ENCODE measurements at places on chromosomes 3 and 15. TPM values are rescaled to one million over a fixed set of nuclear protein-coding genes. Genes with fewer than 3 reads are reported as not detected.

Gene SORD
- polyA plus RNA-seq = 45.8 TPM

Gene ILDR1
- polyA plus RNA-seq = 8.3 TPM

- DNase-seq = no peak
Observed at GRCh38 chr3:141452773-141453172, 34.1 kb upstream of the RASA2 start.

GRCh38 chr3:178514401-178514800 is 21.8 kb upstream of the KCNMB2 start:
- DNase-seq = no peak

DNA sequence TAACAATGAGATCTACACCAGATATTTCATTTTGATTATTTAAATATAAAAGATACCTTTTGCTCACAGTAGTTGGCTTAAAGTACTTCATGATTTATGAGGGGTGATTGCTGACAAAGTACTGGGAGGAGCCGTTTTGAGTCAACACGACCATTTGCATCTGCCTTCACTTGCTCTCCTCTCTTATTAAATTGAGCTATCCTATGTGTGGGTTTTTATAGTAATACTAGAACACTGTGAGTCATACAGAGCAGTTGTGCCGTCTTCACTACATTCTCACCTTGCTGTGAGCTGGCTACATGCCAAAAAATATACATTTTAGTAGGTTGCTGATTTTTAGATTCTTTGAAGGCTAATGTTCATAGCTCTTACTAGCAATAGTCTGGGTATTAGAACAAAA is 161.2 kb downstream of the ALCAM start:
- no peak for DNase-seq

GRCh38 chr3:179265092-179265491 is 14.2 kb upstream of the KCNMB3 start:
- DNase-seq = no peak

GRCh38 chr3:64764386-64764929 is 76.7 kb upstream of the ADAMTS9 start:
- no peak for DNase-seq

DNA sequence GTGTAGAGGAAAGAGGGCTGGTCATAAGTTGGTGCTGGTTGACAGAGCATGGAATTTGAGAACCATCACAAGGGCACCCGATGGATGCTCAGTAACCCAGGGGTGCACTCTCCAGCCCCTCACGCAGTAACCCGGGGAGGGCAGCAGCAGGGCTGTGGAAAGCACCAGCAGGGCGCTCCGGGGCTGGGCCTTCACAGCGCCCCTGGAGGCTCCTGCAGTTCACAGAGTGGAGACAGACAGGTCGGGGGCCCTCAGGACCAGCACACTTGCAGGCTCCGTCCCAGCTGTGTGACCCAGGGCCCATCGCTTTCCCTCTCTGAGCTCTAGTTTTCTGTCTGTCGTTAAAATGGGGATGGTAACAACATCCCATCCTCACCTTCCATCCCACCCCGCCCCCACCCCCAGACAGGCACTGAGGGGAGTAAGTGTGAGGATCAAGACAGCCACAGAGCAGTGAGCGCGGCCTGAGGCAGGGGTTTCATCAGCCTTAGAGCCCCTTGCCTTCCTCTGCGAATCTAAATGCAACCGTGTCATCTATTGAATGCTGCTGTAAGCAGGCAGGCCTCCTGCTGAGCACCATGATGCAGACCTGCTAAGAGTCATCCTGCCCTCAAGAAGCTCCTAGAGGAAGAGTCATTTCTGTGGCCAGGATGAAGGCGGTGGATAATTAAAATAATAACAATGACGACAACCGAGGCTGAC is 90.2 kb upstream of the LINGO1 start:
- no peak for DNase-seq

DNA sequence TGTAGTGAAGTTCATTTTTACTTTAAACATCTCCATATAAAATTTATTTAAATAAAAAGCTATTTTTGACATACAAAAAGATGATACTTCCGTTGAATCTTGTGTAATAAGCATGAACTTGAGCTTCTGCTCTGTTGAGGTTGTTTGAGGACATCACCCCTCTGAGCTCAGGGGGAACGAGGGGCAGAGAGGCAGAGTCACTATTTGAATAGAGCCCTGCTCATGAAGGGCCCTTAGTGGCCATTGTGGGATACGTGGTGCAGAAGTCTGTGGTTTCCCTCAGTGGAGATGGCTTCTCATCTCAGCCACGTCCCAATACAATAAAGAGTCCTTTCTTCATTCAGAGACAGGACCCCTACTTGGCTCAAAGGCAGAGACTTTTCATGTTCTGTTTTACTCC is 10.6 kb downstream of the CEMIP start:
- no peak for DNase-seq

DNA sequence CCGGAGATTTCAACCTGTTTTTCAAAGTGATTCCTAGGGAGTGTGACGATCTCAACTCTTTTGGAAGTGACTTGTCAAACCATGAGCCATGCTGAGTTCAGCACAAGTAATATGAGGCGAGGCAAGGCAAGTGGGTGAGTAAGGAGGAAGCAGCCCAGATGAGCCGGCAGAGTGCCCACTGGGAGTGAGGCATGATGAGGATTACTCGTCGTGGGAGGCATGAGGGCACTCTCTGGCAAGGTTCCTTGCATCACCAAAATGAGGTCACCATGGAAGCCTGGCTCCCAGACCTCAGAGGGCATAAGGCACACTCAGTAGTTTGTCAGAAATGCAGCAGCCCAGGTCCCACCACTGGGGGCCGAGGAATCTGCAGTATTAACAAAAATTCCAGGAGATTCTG is 636.1 kb downstream of the MAGI1 start:
- no peak for DNase-seq

Data from right renal cortex interstitium (tissue), 3 donors.